ENCODE measurements at places on chromosomes 1 and 21.

DNA sequence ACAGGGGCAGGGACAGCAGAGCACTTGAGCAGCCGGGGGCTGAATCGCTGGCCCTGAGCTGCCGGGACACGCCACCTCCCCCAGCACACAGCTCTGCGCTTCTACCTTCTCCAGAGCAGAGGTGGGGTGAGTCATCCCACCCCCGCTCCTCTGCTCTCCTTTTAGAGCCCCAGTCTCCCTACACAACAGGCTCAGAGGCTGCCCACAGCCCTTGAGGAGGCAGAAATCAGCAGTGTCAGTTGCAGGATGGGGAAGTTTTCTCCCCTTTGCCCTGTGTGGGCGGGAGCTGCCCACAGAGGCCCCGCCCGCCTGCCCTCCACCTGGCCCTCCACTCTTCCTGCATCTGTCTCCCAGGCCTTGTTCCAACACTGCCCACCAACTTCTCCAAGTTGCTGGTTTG is 94.6 kb downstream of the STUM start:
- peak; percentile 73 for DNase-seq

- DNase-seq, result no peak
Measured at GRCh38 chr1:151156515-151156819, at the start of gene TNFAIP8L2. Gene TNFAIP8L2, plus strand, starts transcription at chr1:151156649. Its CDS starts 2,049 bp downstream, at chr1:151158698.

GRCh38 chr1:22363403-22364325 is 88.0 kb upstream of the ZBTB40 start:
- no peak for DNase-seq

DNA sequence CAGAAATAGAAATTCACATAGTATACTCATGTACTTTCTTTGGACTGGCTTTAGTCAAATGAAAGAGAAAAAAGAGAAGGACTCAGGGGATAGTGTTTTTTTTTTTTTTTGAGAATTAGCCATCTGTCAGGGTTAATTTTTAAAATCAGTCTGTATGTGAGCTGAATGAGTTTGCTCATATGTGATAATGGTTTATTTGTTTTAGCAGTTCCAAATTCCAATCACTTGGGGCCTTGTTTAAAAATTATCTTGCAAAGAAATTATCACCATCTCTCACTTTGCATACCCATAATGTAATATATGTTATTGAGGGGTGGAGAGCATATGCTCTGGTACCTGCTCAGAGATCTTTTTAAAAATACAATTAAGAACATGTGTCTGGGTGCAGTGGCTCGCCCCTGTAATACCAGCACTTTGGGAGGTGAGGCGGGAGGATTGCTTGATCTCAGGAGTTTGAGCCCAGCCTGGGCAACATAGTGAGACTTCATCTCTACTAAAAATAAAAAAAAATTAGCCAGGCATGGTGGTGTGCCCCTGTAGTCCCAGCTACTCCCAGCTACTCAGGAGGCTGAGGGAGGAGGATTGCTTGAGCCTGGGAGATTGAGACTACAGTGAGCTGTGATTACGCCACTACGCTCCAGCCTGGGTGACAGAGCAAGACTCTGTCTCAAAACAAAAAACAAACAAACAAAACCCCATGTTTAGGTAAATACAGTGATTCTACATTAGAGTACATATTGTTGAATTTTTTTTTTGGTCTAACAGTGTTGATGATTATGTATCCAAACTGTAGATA is 19.7 kb downstream of the GNAI3 start:
- no peak for DNase-seq

DNA sequence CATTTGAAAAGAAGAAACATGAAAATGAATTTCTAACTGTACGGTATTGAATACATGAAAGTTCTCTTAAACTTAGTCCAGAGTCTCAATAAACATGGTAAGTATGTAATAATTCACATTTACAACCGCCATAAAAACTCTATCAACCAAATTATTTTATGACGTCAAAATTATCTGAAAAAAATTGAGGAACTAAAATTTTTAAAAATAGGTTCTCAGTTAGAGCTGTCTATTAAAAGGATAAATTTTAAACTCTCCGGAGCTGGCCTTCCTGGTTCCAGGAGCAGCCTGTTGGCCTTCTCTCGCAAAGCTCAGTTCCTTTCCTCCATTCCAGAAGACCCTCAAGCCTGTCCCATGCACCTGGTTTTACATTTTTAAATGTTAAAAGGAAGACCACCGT is 18.7 kb upstream of the ETS2 start:
- no peak for DNase-seq

DNA sequence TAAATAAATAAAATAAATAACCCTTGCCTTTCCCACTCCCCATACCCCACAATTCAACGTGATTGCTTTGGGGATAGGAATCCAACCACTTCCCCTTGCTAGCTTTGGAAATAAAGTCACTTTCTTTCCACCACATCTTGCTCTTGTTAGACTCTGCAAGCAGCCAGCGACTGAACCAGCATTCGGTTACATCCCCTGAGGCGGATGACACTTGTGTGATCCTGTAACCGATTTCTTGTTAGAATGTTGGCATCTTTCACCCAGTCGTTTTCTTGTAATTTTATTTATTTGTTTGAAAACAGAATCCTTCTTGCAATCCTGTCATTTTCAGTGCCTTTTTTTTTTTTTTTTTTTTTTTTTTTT is 1.6 kb upstream of the IFNGR2 start:
- no peak for DNase-seq

- no peak for DNase-seq
Measured at GRCh38 chr1:1348420-1349255, 580 bp downstream of the DVL1 start.

GRCh38 chr1:22556391-22557104 is 6.7 kb upstream of the EPHA8 start:
- no peak for DNase-seq

- no peak for DNase-seq
Measured at GRCh38 chr21:38945545-38946245, 140.0 kb downstream of the ETS2 start.

DNA sequence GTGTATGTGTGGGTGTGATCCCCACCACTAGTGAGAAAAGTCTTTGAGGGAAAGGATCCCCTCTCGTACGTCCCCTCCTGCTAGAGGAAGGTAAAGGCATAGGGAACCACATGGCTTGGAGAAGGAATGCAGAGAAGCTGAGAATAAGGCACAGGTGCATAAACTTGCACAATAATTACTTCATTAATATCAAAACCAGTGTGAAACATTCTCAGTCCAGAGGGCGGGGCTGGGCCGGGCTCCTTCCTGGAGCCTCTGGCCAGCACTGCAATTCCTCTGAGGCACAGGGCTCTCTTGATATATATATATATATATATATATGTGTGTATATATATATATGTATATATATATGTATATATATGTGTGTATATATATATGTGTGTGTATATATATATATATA is 162.6 kb downstream of the TSEN15 start:
- no peak for DNase-seq

DNA sequence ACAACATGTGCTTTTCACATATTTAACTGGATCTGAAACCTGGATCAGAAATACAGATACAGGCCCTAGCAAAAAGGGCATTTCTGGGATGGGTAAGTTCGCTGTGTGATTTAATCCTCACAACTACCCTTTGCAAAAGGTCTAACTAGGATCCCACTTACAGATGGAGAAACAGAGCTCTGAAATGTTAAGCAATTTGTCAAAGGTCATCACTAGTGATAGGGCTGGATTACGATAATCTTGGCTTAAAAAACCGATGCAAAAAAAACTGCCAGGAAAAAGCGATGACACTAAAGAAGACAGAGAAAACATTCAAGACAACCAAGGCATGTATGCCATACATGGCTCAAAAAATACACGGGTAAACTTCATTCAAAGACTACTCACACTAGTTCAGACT is 29.9 kb downstream of the AHCTF1 start:
- DNase-seq, result no peak

All from SW480 (cell line).